Heart left ventricle (tissue), 16 donors: ENCODE measurements at places on chromosomes 1 and 21. TPM values are rescaled to one million over a fixed set of nuclear protein-coding genes. Genes with fewer than 3 reads are reported as not detected.

LCE1E gene
- not detected for total RNA-seq

DNA sequence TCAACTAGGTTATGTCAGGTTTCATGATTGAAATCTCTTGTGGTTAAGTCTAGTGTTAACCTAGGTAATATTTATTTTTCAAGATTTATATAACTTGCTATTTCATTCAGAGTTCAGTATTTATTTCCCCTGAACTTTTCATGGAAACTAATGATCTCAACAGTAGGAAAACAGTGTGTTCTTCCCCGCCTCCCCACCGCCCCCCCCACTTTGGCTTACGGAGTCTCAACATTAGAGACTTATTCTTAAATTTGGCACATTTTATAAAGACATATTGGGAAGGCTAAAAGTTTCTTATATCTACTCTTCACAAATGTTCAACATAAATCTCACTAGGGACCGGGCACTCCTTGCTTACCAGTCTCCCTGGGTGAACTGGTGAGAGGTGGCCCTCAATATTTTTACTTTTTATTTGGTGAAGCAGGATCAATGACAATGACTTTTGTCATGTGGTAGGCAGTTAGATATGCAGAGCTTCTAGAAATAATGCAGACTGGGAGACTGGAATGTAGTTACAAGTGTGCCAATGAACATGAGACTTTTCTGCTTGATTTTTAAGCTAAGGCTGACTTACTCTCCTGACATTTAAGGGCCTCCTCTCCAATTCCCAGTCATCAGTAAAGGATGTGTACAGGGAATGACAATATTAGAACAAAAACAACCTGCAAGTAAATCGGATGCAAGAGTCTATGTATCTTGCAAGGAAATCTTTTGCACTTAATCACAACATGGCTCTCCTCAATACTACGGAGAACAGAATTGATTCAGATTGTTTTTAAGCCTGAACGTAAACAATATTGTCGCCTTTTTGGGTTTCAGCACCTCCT, 1.7 kb upstream of the MAN1A2 start:
- peak overlapping the region; percentile 99 for H3K27ac ChIP-seq
- DNase-seq, result no peak
- peaks cover 39% of the 10 kb centered on the region for H3K4me1 ChIP-seq
- H3K4me3 ChIP-seq, result peak overlapping the region; percentile 93
- no peaks in the 10 kb centered on the region for H3K27me3 ChIP-seq

- H3K36me3 ChIP-seq, result no peaks in the 10 kb centered on the region
- no peaks in the 10 kb centered on the region for H3K27me3 ChIP-seq
- no peak overlapping the region for H3K27ac ChIP-seq
Measured at GRCh38 chr1:34278211-34278610, 101.5 kb downstream of the C1orf94 start.

WNT3A gene
- total RNA-seq, result not detected

DNA sequence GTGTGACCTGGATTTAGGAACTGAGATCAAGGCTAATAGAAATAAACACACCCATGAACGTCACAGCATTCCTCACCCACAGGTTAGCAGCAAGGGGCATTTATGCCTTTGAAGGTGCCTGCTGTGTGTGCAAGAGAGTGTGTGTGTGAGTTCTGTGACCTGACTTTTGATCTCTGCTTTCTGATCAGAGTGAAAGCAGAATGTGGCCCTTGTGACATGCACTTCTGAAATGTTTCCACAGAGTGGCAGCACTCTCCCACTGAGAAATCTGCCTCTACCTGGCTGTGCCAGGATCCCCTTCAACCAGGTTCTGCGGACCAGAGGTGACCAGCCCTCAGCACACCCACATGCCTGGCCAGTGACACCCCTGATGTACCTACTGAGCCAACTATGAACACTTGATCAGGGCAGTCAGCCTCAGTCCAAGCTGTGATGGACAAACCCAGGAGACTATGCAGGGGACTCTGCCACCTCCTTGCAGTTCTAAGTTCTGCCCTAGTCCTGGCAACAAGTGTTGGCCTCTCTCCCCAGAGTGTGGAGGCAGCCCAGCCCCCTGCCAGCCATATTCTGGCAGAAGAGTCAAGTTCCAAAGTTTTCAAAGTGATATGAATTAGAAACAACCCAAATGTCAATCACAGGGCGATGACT, 41.0 kb downstream of the RXRG start:
- no peaks in the 10 kb centered on the region for H3K36me3 ChIP-seq
- no peak overlapping the region for H3K4me3 ChIP-seq

DNA sequence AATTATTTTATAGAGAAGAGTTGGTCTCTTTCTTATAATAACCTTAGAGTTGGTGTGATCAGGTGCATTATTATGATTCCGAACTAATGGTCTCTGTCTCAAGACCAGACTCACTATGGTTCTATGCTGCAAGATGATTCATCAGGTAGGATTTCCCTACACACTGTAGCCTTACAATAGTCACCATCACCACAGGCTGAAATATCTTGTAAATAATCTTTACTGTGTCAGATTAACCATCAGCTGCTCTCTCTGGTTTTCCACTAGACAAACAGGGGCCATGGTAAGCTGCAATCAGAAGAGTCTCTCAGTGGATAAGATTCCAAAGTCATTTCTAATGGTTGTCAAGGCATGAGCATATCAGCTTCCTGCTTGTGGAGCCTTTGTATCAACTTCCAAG, 4.4 kb upstream of the GBP4 start:
- no peak for DNase-seq
- no peaks in the 10 kb centered on the region for H3K27me3 ChIP-seq
- no peak overlapping the region for H3K4me3 ChIP-seq
- H3K27ac ChIP-seq, result no peak overlapping the region

AK4 gene
- 132 TPM for total RNA-seq

CTSK gene
- total RNA-seq, result 14.7 TPM

CYYR1 gene
- 15.3 TPM for total RNA-seq

GRCh38 chr1:233904633-233905415, at the start of gene SLC35F3:
TSS of gene SLC35F3 (plus strand) at chr1:233904676.
- H3K4me1 ChIP-seq, result no peaks in the 10 kb centered on the region
- H3K27ac ChIP-seq, result no peak within 1 kb of the TSS
- H3K27me3 ChIP-seq, result peaks cover 15% of the 10 kb centered on the region

DNA sequence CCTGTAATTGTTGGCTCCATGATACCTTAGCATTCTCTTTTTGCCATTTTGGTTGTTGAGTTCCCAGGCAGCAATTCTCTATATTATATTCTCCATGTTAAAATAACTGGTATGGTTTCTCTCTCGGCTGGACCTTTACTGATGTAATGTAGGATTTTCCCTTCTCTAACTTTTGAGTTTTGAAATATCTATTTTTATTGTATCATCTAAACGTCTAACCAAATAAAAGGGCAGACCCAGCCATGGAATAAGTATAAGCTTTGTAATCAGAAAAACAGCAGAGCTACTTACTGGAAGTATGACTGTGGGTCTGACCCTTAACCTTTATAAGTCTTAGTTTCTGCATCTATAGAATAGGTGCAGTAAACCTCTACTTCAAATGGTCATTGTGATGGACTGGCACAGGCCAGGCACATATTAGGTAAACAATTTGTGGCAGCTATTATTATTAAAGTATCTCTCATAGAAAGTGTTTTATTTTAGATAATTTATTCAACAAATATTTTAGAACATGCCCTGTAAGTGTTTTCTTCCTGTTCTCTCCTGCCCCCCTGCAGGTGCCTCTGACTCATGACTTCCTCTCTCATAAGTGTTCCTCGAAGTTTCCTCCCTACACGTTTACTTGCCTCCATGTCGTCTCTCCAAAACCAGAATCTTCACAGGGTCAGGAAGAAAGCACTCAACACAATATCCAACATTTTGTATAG, 224.9 kb upstream of the FGGY start:
- H3K4me1 ChIP-seq, result no peaks in the 10 kb centered on the region
- DNase-seq, result no peak
- no peaks in the 10 kb centered on the region for H3K36me3 ChIP-seq
- H3K27me3 ChIP-seq, result no peaks in the 10 kb centered on the region
- H3K27ac ChIP-seq, result no peak overlapping the region

GRCh38 chr1:217389895-217390294, 241.0 kb downstream of the GPATCH2 start:
- DNase-seq, result no peak
- H3K27me3 ChIP-seq, result no peaks in the 10 kb centered on the region

OR6N1 gene
- total RNA-seq, result not detected
